ENCODE measurements at places on chromosomes 6 and 20. TPM values are rescaled to one million over a fixed set of nuclear protein-coding genes. Genes with fewer than 3 reads are reported as not detected.

DNA sequence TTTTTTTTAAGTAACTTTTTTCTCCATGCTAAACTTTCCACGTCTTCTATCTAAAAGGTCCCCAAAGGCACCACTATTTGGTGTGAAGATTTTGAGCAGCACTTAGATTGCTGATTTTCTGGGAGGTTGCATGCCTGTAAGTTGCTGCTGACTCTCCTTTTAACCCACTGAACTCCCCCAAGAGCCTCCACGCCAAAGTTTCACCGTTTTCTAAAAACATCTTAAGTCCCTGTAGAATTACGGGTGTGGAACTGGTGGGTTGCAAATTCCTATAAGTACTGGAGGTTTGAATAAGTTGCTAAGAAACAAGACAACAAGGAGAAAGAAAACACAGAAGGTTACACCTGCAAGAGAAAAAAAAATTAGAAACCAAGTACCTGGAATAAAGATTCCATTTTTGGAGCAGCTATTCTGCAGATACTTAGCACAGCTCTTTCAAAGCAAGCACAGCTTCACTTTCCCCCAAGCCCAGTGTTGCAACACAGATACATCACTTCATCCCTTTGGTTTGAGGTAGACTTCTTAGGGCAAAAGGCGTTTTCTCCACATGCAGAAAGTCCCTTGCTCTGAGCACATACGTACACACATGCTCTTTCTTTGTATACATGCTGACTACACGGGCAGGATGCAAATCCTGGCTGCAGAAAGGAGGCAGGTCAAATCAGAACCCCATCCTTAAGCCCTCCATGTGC, 5.0 kb downstream of the JAG1 start:
- DNase-seq, result no peak

DNA sequence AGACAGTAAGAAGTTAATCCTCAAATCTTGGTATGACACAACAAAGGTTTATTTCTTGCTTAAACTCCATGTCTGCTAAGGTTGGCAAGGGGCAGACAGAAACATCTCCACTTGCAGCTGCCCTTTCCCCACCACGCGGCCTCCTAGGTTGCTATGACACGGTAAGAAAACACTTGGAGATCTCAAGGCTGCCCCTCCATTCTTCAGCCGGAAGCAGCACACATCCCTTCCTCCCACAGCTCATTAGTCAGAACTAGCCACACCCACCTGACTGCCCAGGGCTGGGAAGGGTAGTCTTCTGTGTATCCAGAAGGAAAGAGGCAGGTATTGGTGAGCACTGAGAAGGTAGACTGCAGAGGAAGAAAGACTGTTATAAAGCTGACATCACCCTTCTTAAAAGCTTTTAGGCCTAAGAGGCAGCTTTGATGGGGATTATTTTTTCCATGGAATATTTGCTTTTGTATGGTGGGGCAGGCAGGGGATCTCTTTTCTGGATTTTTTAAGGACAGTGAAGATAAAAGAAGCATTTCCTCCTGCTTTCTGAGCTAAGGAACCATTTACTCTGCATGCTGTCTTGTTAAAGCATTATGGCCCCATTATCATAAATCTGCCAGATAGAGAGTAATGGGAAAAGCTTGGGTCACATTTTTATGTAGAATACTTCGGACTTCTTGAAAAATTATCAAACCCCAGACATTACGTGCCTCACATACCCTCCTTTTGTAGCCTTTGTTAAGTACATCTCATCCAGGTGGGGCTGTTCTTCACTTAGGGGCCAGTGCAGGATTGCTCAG, 41.6 kb downstream of the MRAP2 start:
- no peak for DNase-seq

DNA sequence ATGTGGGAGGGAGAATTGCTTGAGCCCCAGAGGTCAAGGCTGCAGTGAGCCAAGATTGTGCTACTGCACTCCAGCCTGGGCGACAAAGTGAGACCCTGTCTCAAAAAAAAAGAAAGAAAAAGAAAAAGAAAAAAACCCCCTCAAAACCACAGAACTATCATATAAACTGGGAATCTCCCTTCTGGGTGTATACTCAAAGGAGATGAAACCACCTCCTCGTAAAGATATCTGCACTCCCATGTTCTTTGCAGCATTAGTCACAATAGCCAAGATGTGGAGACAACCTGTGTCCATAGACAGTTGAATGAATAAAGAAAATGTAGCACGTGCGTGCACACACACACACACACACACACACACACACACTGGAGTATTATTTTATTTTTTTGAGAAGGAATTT, 8.5 kb upstream of the AFG1L start:
- no peak for DNase-seq

DNA sequence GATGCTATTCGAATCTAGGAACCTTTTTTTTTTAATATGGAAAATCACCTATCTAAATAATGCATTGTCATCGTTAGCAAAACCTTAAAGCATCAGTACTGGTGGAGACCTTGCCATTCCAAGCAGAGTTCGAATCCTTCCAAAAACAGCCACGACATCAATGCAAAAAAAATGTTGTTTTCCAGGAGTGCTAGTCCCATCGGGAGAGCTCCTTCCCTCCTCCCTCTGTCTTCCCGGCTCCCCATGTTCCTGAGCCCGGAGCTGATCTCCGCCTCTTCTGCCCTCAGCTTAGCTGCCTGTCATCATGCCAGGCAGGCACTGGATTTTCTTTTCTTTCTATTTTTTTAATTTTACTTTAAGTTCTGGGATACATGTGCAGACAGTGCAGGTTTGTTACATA, 153.6 kb upstream of the QKI start:
- DNase-seq, result no peak

- no peak for DNase-seq
Measured at GRCh38 chr6:94278146-94278545, 858.8 kb upstream of the EPHA7 start.

TRIM10 gene
- total RNA-seq, result 2.7 TPM

All from Calu3 (cell line).